ENCODE measurements at places on chromosomes 4 and X.

- DNase-seq: no peak
These were observed 8.5 kb upstream of the TMPRSS11D start for GRCh38 chr4:67892253-67892652.

DNA sequence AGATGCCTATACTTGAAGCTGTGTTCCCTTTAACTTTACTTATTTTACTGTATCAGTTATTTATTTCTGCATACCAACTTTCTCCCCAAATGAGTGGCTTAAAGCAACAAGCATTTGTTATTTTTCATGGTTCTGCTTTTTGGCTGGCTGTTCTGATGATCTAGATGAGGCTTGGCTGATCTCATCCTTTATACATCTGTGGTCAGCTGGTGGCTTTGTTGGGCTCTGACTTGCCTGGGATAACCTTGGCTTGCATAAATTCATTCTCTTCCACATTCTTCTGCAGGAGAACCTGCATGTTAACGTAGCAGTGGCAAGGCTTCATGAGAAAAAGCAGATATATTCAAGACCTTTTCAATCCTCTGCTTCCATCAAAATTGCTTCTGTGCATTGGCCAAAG, 1317.6 kb downstream of the ADGRL3 start:
- DNase-seq: no peak

GRCh38 chr4:127604949-127605709, 27.6 kb upstream of the INTU start:
- no peak for DNase-seq

GRCh38 chr4:26871611-26872010, 11.0 kb downstream of the STIM2 start:
- no peak for DNase-seq

- no peak for DNase-seq
These were observed 23.4 kb downstream of the SLC10A7 start for GRCh38 chr4:146498291-146498690.

GRCh38 chrX:1153940-1154339, 58.5 kb downstream of the CRLF2 start:
- no peak for DNase-seq

GRCh38 chrX:141278306-141278705, 36.0 kb upstream of the SPANXC start:
- no peak for DNase-seq

- no peak for DNase-seq
These were observed 72.7 kb downstream of the ANXA10 start for GRCh38 chr4:168164915-168165548.

GRCh38 chr4:113835005-113835404, 73.5 kb upstream of the CAMK2D start:
- DNase-seq: no peak

DNA sequence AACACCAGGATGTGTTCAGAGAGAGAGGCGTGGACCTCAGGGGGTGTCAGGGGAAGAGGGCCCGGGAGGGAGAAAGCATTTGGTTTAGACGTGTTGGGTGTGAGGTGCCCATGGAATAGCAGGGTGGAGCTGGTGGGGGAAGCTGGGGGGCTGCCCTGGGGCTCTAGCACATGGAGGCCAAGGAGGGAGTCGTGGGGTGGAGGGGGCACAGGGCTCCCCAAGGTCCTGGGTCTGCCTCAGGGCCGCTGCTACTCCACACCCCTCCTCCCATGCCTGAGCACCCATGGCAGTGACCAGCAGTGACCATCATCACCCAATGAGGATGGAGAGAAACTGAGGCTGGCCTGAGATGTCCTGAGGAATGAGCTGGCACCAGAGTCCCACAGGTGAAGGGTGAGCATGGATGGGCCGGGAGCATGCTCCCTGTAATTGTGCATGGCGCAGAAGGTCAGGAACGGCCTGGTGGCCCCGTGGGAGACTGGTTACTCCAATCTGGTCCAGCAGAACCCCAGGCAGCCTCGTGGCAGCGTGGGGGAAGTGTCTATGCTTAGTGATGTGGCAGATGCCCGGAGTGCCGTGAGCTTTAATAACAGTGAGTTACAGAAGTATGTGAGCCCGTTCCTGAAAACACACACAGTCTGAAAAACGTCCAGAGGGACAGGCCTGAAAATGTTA, 69.4 kb upstream of the GPR78 start:
- DNase-seq: no peak

- DNase-seq: no peak
These were observed 15.6 kb downstream of the SCARB2 start for GRCh38 chr4:76197971-76198410.

GRCh38 chr4:180059216-180059881, 2183.9 kb upstream of the TENM3 start:
- no peak for DNase-seq

- DNase-seq: no peak
These were observed 278.1 kb downstream of the NKX6-1 start for GRCh38 chr4:84220990-84221389.

DNA sequence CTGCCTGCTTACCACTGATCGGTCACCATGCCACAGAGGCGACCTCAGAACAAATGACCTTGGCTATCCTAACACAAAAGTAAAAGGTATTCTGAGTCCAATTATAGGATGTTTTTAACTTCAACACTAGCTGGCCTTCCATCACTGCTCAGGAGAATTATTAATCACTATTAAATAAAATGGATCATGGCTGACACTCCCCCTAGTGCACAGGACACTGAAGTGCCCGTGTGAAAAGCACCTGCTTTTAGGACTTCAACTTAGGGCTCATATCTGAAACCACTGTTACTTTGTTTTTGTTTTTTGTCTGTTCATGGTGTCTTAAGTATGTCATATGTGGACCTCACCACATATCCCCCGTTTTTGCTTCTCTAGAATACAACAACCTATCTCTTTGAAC, 33.9 kb downstream of the STX18 start:
- DNase-seq: no peak

GRCh38 chr4:147368948-147369347, 111.9 kb upstream of the EDNRA start:
- no peak for DNase-seq

- no peak for DNase-seq
These were observed 234.4 kb upstream of the GPRIN3 start for GRCh38 chr4:89541998-89542397.

- no peak for DNase-seq
These were observed 10.3 kb downstream of the NOCT start for GRCh38 chr4:139025841-139026240.

- no peak for DNase-seq
These were observed 46.1 kb downstream of the CNGA2 start for GRCh38 chrX:151780621-151781020.

GRCh38 chr4:87071401-87071800, 136.6 kb downstream of the AFF1 start:
- DNase-seq: no peak

All from activated CD8-positive, alpha-beta memory T cell treated with anti-CD3 and anti-CD28 coated beads for 1 hour (primary cell).